ENCODE measurements at places on chromosomes 7 and 10. TPM values are rescaled to one million over a fixed set of nuclear protein-coding genes. Genes with fewer than 3 reads are reported as not detected.

Gene GHRHR
- 4.3 TPM for total RNA-seq

Gene CPA1
- total RNA-seq, result not detected

Gene UCN3
- total RNA-seq, result 0.27 TPM

Gene NUP205
- 52.3 TPM for total RNA-seq

Gene TMEM184A
- total RNA-seq, result 0.18 TPM

Gene GCK
- total RNA-seq, result 7.7 TPM

DNA sequence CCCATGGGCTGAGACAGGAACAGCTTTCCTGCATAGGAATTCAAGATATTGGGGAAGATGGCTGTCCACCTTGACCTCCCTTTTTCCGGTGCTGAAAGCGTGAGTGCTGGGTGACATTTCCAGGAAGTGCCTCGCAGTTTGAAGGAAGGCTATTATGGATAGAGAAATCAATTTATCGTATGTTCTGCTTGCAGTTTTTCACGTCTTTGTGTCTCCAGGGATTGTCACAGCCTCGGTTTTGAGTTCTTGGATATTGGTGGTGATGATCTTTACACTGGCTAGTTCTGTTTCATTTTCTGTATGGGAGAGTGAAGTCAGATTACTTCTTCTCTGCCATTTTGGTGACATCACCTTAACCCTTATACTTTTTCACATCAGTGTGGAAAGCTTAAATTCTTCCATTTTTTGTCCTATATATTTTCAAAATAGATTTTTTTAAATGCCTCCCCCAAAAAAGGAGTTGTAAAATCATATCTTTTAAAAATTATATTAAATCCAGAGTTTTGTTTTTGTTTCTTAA lies 102.5 kb upstream of the APBB1IP start:
- no peak for DNase-seq

GRCh38 chr10:100043796-100044195 lies 34.0 kb upstream of the DNMBP start:
- DNase-seq, result no peak

DNA sequence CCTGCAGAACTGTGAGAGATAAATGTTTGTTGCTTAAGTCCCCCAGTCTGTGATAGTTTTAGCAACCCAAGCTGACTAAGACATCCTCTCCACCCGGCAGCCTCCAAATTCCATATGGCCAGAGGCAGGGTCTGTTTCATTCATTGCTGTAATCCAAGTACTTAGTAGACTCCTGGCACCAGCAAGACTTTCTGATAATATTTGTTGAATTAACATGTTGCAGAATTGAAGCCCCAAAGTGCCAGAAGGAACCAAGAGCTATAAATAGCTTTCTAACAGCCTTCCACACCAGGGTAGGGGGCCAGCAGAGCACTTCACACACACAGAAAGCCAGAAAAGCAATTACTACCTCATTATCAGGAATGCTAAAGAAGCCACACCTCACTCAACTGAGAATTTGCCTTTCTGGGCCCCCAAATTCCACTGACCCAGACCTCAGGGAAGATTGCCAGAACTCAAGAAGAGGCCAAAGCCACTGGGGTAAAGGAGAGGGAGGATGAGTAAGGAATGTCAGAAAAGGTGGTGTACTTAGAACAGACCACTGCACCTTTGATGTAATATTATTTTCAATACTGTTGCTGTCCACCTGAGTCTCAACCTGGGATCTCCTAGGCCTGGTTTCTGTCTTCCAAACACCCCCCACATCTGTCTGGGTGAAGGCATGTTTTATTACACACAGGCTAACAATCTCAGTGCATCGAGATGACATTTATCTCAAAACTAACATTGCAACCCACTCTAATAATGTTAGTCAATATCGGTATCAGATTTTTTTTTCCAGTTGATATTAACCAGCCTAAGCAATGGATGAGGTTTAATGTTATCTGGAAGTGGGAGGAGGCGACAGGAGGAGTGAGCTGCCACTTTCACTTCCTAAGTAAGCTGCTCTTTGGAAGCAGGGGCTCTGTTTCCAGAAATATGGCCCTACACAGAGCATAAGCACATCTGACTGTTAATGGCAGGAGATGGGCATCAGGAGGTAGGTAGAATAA lies 5.5 kb downstream of the NOD1 start:
- DNase-seq, result no peak

GRCh38 chr7:157310676-157311185 lies 26.1 kb upstream of the DNAJB6 start:
- no peak for DNase-seq

DNA sequence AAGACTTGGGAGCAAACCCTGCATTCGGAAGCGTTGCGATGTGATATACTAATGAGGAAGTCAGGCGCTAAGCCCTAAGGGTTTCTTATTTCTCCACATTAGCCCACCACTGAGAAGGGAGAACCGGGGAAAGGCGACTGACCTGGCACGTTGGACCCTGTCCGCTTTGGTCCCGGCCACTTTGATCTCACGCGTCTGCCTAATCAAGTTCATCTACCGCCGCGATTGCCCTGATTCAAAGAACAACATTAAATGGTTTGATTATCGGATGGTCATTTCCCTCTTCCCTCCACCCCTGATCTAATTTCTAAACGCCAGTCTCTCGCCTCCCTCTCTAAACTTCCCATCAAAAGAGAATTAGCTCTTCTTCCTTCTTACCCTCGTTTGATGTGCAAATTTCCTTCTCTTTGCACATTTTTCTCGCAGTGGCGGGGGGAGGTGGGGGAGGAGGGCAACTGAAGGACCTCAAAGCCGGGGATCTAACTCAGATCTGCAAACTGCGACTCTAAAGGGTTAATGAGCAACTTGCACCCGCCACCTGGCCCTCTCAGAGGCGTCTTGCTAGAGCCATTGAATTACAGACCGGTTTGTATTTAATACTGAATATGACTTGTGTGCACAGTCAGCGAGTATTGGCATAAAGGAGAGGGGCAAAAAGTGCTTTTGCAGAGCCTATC lies 687 bp upstream of the DKK1 start:
- DNase-seq, result no peak

DNA sequence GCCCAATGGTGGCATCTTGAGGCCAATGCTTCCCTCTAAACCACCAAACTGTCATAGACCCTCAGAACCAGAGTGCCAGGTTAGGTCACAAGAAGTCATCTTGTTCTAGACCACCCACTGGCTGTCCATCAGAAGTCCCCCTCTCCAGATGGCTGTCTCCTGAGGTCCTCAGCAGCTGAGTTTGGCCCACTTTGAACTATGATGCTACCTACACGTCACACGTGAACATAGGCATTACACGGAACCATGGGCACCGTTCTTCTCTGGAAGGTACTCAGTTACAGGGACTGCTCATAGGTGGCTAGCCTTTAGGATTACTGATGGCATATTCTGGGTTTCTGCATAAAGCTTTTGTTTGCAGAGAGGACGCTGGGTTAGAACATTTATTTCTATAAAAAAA lies 166.4 kb downstream of the ADAM12 start:
- no peak for DNase-seq

DNA sequence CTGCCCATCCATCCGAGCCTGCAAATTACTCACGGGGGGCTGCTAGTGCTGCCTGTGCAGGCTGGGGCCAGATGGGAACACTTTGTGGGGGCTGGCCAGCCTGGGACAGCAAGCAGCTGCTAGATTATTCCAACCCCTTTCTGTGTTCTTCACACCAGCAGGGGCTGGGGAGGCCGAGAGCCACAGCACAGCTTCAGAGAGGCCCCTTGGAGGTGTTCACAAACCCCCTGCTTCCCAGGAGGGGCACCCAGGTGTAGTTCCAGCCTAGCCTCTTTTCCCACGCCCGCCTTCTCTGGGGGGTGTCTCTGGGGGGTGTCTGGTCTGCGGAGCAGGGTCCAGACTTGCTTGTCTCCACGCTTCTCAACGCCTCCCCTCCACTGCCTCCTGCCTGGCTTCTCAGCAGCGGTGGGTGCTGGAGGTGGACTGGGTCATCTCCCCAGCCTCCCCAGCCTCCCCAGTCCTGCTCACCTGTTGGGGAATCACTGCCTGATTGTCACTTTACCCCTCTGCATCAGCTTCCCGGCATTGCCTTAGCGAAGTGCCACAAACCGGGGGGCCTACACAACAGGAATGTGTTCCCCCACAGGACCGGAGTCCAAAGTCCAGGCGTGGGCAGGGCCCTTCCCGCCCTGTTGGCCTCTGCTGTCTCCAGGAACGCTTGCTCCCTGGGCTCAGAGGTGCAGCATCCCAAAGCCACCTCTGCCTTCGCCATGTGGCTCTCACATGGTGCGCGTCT lies 74.0 kb upstream of the EN2 start:
- no peak for DNase-seq

GRCh38 chr7:29598613-29599012 lies 35.0 kb downstream of the PRR15 start:
- no peak for DNase-seq

DNA sequence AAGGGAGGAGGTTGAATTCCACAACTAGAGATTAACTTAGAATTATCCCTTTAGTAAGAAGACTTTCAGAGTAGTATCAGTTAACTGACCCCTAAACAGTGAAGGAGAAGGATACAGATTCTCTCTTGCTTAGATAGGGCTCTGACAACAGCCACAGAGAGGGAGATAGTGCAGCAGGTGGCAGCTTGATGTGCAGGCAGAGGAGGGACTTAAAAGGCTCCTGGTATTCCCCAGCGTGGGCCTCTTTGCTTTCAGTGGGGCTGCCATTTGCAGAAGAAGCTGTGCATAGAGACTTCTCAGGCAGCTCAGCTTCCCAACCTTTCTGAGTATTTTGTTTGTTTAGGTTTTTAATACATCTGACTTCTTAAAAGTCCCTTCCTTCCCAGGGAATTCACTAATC lies 16.0 kb downstream of the FZD1 start:
- DNase-seq, result no peak

DNA sequence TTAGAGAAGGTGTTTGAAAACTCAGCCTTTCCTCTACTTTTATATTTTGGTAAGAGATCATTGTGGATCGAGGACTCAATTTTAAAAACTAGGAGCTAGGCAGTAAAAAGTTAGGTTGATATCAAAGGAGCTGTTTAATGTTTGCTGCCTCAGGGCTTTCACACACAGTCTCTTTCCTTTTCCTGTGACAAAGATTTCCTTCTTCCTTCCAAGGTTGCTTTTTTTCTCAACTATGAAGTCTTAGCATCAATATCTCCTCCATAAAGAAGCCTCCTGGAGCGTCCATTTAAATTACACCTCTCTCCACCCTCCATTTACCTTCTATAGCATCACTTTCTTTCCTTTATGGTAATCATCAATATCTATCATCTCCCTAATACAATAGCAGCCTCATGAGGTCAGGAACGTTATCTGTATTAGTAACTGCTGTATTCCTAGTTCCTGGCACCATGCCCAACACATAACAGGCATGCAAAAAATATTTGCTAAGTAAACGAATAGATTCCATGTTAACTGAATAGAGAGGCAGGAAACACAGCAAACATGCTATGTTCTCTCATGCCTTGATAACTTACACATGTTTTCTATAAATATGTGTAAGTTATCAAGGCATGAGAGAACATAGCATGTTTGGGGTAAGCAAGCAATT lies 48.5 kb downstream of the GNAT3 start:
- DNase-seq, result no peak
